ENCODE measurements at places on chromosomes 1 and 21.

DNA sequence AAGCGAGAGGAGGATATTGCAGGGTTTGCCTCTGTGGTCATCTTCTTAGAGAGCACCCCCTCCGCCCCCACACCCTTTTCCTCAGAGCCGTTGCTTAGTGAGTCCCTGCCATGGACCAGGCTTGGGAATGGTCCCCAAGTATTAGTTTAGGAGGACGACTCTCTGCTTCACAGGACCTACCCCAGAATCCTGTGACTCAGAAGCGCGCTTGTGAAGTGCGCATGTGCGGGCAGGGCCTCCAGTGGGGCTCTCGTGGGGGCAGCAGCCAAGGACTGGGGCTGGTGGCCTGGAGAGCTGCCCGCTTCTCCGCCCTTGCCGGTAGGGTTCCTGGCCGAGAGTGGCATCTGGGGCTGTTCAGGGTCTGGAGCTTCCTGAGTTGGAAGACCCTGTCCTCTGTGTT lies 37.3 kb upstream of the HMGN1 start:
- DNase-seq: no peak

DNA sequence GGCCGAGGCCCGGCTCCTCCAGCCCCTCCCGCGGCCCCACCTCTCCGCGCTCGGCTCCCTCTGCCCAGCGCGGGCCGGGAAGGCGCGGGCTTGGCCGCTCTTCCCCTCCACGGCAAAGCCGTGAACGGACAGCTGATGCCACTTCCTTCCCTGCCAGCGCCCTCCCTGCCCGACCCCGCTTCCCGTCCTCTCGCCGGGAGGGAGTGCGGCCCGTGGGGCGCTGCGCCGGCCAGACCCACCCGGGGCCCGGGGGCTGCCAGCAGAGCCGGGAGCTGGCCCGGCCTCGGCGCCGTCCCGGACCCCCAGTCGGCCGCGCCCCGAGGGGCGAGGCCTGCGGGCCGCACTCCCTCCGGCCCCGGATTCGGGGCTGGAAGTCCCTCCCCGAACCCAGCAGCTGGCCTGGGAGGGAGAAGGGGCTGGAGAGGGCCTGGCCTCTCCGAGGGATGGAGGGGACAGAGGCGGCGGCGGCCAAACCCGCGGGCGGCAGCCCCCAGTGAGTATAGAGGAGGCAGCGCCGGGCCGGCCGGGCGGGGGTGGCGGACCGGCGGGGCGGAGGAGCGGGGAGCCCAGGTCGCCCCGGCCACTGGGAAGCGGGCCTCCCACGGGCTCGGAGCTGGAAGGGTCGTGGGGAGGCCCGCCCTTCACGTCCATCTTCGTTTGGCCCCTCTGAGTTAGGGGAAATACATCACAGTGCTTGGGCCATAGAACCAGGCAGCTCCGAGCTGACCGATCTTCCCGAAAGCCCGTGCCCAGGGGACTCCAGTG lies at the start of gene KIAA1614:
Gene KIAA1614 (plus strand): TSS at position 97 of the 765 bp plus-strand sequence. CDS start 347 bp downstream, at position 444.
- DNase-seq: no peak

- peak; percentile 5 for DNase-seq
These were observed 486.9 kb upstream of the USP24 start for GRCh38 chr1:55702064-55702463.

DNA sequence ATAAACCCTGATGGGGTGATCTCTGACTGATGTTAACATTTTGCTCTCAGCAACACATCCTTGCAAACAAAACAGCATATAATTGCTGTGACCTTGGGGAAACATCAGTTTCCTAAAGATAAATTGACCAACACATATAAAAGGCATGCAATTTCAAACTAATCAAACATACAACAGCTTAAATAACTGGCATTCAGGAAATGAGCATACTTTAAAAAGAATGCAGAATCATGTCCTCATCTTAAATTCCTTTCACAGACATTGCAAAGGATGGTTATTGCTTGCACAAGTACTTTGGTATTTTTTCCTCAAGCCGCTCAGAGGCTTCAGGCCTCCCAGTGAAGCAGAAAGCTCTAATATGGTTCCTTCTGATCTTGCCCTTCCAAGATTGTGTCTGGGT lies 53.4 kb upstream of the RGS18 start:
- DNase-seq: no peak

- no peak for DNase-seq
These were observed 113.2 kb upstream of the CACHD1 start for GRCh38 chr1:64356636-64357256.

DNA sequence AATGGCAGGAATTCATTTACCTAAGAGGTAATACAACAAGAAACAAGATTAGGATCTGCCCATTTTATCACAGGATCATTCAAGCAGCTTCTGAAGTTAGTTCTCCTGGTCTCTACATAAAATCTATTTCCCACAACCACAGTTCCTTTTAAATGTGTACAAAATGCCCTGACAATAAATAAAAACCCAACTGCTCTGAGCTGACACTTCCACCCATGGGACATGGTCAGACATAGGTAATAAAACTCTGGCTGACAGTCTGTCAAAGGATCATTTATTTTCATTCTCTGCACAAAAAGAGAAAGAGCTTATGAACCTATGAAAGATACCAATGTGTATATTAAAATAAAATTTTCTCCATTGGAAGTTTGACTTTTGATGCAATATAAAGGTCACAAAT lies 145.4 kb upstream of the PALMD start:
- no peak for DNase-seq

- DNase-seq: no peak
These were observed 13.3 kb upstream of the SGIP1 start for GRCh38 chr1:66520655-66521054.

DNA sequence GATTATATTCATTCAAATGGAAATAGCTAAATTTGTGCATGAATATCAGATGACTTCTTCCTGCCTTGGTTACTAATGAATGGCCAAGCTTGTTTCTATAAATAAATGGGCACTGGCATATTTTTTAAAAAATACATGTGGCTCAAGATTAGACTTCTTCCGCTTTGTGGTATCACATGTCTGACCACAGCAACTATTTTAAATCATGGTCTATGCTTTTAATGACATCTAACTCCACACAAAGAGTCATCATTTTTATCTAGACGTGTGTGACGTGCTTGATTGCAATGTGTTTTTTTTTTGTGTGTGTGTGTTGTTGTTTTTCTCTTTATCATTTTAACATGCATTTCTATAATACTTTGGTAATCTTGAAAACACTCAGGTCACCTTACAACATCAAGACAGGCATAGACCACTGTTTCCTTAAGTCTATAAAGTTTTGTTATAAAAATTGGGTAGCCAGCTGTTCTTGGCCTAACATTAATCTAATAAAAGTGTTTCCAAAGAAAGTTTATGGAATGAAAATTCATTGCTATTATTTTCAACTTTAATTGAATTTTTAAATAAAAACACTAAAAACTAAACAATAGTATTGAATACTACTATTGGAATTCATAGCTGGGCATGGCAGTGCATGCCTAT lies 29.5 kb downstream of the RGS1 start:
- DNase-seq: peak; percentile 75

- no peak for DNase-seq
These were observed 105.3 kb downstream of the RGS2 start for GRCh38 chr1:192914092-192914491.

DNA sequence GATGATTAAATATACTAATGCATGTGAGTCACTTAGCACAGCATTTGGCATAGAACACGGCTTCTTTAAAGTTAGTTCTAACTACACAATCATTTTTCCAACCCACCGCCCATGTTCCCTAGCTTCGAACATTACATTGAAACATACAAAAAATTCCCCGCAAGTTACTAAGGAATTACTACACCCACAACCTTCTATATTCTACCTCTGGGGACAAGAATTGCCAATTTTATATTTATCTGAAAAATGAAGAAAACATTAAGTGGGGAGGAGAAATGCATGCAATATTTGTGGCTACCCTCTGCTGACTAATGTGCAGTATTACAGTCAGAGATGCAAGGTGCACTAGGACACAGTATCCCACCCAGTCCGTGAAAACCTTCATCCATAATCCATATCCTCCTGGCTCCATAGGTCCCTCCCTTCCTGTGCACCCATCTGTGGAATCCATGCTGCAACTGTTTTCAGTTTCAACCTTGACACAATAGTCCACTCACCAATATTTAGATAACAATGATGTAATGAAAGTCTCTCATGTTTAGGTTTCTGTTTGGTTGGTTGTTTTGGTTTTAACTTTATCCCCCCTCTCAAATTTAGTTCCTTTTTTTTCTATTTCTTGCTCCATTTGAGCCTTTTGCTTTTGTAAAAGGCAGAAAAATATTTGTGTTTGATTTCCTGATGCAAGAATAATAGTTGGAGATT lies 31.6 kb downstream of the RGS5 start:
- DNase-seq: no peak

GRCh38 chr1:233582439-233582838 lies 31.5 kb upstream of the KCNK1 start:
- no peak for DNase-seq

- no peak for DNase-seq
These were observed 1.6 kb downstream of the SLC44A3 start for GRCh38 chr1:94821636-94822305.

DNA sequence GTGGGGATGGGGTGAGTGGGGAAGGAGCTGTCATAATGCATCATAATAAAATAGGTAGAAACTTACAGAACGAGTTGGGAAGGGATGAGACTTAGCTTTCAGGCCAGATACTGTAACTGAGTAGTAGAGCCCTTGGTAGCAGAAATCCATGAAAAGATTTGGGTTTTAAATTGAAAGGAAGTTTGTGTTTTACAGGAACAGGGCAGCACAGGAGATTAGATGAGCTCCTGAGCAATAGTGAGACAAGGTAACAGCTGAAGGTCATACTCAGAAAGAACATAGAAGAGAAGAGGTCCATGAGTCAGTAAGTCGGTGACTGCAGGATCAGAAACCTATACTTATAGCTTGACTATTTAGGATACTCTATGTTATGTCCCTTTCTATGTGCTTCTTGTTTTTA lies 7.3 kb downstream of the MAP10 start:
- no peak for DNase-seq

GRCh38 chr1:30764396-30764795 lies 6.8 kb upstream of the LAPTM5 start:
- no peak for DNase-seq

- DNase-seq: no peak
These were observed 7.5 kb upstream of the LORICRIN start for GRCh38 chr1:153251988-153252387.

- no peak for DNase-seq
These were observed 381.4 kb upstream of the PROX1 start for GRCh38 chr1:213606252-213606820.

DNA sequence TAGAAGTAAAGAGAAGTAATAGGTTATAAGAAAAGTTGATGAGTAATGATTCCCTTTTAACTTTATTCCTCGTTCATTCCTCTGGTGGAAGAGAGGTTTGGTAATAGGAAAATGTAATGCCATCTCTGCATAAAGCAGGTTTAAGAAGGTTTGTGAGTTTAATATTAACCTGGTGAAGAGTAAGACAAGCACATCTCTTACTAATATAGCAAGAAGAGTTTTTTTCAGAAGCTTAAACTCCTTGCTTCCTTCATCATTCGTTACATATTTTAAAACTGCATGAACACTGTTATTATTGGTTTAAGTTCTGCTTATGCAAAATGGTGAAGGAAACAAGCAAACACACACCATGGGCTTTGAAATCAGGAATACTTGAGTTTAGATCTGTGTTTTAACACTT lies 9.2 kb upstream of the PLA2G4A start:
- no peak for DNase-seq

GRCh38 chr1:22104865-22105437 lies 37.9 kb downstream of the WNT4 start:
- DNase-seq: no peak

GRCh38 chr1:11188381-11188780 lies 774 bp upstream of the ANGPTL7 start:
- no peak for DNase-seq

- no peak for DNase-seq
These were observed 58.5 kb downstream of the ATF6 start for GRCh38 chr1:161824618-161825017.

DNA sequence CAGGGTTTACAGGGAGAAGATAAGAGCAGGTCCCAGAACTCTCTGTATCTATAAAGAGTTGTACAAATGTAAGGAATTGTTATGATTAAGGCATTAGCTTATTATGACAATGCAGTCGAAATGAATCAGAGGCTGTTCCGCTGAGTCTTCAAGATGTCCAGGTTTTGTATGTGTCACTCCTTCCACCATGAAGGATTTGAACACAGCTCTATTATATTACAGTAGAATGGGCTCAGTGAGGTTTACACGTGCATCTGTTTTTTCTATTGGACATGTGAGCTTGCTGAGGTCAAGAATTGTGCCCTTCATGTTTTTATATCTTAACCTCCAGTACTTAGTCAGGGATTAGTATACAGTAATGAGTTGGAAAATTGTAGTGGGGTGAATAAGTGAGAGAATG lies 86.3 kb downstream of the MPZL1 start:
- DNase-seq: no peak

DNA sequence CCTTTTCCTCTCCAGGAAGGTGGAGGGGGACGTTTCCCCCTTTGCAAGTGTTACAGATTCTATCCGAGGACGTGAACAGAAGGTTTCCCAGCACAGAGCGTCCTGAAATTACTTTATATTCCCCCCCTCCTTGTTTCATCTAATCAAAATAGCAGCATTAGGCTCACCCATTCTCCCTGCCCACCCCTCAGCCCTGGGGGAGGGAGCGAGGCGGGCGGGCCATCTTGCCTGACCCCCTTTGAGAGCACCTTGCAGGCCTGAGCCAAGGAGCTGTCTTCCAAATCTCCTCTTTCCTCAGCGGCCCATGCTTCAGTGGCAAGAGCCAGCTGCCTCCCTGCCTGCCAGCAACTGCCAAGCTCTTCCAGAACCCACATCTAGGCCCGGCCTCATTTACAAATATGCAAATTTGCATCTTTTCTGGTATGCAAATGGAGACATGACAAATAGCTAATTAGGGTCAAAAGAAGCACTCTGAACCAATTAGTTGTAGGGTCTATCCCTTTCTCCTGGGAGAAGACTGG lies 69.1 kb upstream of the POU3F1 start:
- DNase-seq: no peak

All from B cell (primary cell).